Activated T-helper 1 cell treated with anti-CD3 and anti-CD28 coated beads, Interleukin-2, amount 50 U/mL, for 16 hours (primary cell): ENCODE measurements at places on chromosomes 1 and 21.

GRCh38 chr1:226988334-226988666 is 48.2 kb downstream of the COQ8A start:
- DNase-seq: no peak

DNA sequence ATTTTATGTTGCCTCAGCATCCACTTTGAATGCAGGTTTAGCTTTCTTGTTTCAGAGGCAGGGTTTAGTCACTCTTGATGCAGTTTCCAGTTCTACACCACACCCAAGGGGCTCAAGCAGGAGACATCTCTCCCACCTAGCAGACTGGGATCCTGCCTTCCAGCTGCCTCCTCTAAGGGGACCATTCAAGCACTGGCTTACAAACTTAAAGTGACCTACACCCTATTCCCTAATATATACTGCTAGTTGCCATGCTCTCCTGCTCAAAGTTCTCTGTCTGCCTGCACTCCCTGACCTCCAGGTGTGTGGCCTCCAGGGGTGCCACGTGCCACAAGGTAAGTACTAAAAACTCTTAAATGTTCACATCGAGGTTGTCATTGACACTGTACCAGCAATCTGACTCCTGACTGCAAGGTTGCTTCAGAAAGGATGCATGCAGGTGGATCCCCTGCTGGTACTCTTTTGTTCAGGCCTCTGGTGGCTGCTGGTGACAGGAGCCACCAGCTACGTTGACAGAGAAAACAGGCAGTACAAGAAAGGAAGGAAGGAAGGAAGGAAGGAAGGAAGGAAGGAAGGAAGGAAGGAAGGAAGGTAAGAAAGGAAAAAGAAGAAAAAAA is 185.9 kb downstream of the COQ8A start:
- DNase-seq: no peak

- DNase-seq: no peak
Measured at GRCh38 chr1:167388976-167389375, 129.4 kb downstream of the CD247 start.

DNA sequence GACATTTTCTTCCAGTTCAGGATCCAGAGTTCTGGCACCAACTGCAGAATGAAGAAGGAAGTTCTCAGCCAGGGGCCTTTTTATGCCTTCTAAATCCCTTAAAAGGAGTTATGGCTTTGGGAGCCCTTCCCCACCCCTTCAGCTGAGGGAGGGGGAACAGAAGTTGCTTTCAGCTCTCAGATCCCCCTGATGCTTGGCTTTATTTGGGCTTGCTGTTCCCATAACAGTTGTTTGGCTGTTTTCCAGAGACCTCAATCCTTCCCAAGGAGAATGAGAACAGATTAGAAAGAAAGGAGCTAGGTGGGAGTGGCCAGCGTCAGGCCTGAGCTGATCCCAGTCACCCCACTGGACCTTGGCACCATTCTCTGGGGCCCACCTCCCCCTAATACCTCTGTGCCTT is at the start of gene RPE65:
Gene RPE65, minus strand, starts transcription at position 54 of the 400 bp plus-strand sequence. Its CDS starts 49 bp downstream, at position 5.
- DNase-seq: no peak

- DNase-seq: no peak
Measured at GRCh38 chr1:1545946-1546737, 5.7 kb upstream of the TMEM240 start.

GRCh38 chr1:187891993-187892682 is 1063.4 kb downstream of the PLA2G4A start:
- DNase-seq: no peak

- DNase-seq: peak; percentile 74
Measured at GRCh38 chr1:2233997-2234761, 6.1 kb downstream of the SKI start.

GRCh38 chr1:11037740-11038182 is 9.3 kb downstream of the MASP2 start:
- DNase-seq: peak; percentile 74

DNA sequence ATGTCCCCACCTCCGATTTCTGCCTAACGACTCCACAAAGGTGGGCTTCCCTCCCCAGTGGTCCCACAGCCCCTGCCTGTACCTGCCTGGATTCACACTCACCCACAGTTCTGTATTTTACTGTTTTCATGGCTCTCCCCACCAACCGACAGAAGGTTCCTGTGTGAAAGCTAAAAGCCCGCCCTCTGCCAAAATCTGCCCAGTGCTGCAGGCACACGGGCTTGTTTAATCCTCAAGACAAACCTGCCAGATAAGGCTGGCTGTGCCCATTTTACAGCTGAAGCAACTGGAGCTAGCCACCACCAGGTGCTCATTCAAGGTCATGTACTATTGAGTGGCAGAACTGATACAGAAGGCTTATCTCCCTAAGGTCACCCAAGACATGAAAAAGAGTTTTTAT is 114.5 kb downstream of the HIVEP3 start:
- no peak for DNase-seq

DNA sequence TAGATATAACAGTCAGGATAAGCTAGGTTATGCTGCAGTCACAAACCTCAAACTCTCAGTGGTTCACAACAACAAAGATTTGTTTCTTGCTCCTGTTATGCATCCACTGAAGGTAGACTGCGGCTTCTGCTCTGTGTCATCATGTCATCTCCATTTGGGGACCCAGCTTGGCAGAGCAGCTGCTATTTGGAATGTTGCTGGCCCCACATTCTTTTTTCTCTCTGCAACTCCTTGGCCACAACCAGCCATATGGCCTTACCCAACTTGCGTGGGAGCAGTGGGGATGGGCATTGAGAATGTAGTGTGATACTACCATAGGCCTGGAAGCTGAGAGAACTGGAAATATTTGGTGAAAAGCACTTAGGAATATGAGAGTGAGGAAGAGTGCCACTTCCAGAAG is 26.4 kb downstream of the AGO4 start:
- DNase-seq: no peak

DNA sequence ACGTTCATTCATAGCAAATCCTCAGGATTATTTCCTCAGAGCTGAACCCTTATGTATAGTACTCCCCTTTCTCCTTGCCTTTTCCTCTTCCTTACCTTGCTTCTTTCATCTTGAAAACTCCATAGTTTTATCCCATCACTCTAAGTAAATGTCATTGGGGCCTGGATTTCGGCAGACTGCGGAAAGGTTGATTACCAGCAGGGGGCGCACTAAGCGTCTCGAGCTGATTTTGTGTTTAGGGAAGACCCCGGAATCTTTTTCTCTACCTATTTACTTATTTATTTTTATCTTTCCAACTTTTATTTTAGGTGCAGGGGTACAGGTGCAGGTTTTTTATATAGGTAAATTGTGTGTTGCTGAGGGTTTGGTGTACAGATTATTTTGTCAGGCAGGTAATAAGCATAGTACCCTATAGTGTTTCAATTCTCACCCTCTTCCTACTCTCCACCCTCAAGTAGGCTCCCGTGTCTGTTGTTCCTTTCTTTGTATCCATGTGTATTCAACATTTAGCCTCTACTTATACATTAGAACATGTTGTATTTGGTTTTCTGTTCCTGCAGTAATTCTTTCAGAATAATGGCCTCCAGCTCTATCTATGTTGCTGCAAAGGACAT is 11.4 kb upstream of the MTARC1 start:
- no peak for DNase-seq

GRCh38 chr1:82160036-82160435 is 359.3 kb downstream of the ADGRL2 start:
- DNase-seq: no peak

DNA sequence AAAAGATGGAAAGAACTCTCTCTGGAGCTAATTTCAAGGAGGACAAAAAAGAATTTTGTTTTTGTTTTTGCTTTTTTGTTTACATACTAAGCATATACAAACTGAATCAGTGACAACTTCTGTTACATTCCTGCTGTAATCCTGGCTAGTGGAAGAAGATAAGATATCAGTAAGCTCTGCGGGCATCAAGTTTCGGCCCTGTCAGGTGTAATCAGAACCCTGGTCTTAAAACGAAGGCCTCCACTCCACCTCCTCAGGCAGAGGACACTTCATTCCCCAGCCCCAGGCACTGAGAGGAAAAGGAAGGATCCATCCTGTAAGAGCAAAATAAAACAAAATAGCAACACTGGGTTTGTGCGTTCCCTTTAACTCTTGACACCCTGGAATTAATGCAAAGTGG is 88.9 kb upstream of the ARHGAP29 start:
- no peak for DNase-seq
